Neural crest cell (in vitro differentiated cells): ENCODE measurements at places on chromosomes 13 and 19. TPM values are rescaled to one million over a fixed set of nuclear protein-coding genes. Genes with fewer than 3 reads are reported as not detected.

DNA sequence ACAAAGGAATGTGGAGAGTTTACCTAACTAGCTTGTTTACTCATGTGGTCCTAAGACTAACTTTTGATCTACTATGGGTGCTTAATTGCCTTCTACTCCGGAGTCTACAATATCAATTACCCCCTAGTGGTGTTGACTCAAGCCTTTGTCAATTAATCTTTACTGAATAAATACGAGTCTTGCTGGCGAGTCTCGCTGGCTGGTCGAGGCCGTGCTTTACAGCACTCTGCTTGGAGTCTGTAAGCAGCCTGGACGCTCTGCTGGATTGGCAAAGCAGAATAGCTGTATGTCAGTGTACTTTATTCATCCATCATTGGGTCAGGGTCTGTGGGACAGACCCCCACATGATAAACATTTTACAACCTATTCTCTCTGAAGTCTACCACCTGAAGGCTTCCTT, 9.9 kb upstream of the SPART start:
- H3K4me1 ChIP-seq, result no peaks in the 10 kb centered on the region
- H3K36me3 ChIP-seq, result no peaks in the 10 kb centered on the region
- no peak for DNase-seq
- no peak overlapping the region for H3K4me3 ChIP-seq
- no peak overlapping the region for H3K27ac ChIP-seq

DNA sequence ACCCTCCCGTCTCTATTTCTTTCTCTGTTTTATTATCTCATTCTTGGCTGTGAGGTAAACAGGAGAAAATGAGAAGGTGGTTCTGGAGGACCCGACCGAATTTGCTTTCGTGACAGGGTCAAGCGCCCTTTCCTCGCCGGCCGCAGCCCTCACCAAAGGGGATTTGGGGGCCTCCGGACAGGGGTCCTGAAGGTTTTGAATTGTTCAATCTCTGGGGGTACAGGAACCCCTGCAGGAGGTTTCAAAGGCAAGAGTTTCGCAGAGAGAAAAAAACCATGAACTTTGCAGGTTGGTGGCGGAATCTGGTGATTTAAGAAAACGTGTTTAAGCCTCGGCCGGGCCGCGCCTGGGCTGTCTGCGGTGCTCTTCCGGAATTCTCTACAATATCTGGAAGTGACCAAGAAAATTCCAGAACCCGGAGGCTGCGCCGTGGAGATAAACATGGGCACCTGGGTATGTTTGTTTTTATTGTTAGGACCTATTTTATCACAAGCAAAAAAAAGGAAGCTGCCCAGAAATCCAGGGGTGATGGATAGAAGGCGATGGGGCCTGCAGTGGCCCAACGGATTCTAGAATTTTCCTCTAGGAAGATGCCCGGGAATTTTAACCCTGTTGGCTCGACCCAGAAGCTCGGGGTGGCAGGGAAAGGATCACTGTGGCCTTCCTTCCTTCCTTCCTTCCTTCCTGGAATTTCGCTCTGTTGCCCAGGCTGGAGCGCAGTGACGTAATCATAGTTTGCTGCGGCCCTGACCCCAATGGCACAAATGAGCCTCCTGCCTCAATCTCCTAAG, 14.2 kb upstream of the PTBP1 start:
- no peak overlapping the region for H3K4me3 ChIP-seq
- H3K36me3 ChIP-seq, result no peaks in the 10 kb centered on the region
- H3K27me3 ChIP-seq, result peaks cover 10% of the 10 kb centered on the region

CLEC11A gene
- 7.6 and 7.9 TPM in 2 replicates for total RNA-seq

ZNF880 gene
- 9.7 and 10.0 TPM in 2 replicates for total RNA-seq

MAB21L1 gene
- total RNA-seq, result 0.14 and 0.21 TPM in 2 replicates

DNA sequence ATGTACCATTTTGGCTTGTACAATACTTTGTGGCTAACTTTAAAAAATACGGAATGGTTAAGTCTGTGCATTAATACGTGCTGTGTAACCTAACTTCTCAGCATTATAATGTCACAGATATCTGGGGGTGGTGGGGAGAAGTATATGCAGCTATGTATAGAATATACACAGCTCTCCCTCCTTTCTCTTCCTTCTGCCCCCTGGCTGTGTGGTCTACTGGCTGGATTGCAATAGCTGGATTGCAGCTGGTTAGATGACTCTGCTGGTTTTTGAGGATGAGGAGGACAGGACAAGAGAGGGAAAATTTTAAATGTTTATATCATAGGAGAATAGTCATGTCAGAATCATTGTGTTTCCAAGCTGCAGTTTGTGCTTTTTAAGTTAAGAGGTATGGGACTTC, 9.7 kb downstream of the RNASEH2B start:
- H3K27ac ChIP-seq, result no peak overlapping the region
- peaks cover 31% of the 10 kb centered on the region for H3K4me1 ChIP-seq
- H3K36me3 ChIP-seq, result peaks cover 33% of the 10 kb centered on the region
- H3K27me3 ChIP-seq, result no peaks in the 10 kb centered on the region
- no peak for DNase-seq

TUBA3C gene
- total RNA-seq, result not detected in 2 replicates

KLK10 gene
- total RNA-seq, result not detected in 2 replicates

DNA sequence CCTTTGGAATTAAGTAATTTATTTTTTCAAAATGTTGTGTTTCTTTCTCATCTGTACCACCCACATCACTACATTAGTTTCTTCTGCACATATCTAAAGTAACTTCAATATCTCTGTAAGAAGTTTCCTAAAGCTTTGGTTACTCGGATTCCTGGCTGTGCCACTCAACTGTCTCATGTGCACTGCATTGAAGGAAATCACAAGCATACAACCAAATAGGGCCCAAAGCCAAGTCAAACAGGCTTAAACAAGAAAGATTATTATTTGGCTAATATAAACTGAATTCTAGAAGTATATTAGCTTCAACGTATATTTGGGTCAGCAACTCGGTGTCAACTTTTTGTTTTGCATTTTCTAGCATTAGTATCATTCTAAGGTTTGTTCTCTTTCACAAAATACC, 1647.6 kb upstream of the SPRY2 start:
- peaks cover 5% of the 10 kb centered on the region for H3K4me1 ChIP-seq
- H3K36me3 ChIP-seq, result no peaks in the 10 kb centered on the region
- no peak overlapping the region for H3K27ac ChIP-seq
- no peak for DNase-seq

DNA sequence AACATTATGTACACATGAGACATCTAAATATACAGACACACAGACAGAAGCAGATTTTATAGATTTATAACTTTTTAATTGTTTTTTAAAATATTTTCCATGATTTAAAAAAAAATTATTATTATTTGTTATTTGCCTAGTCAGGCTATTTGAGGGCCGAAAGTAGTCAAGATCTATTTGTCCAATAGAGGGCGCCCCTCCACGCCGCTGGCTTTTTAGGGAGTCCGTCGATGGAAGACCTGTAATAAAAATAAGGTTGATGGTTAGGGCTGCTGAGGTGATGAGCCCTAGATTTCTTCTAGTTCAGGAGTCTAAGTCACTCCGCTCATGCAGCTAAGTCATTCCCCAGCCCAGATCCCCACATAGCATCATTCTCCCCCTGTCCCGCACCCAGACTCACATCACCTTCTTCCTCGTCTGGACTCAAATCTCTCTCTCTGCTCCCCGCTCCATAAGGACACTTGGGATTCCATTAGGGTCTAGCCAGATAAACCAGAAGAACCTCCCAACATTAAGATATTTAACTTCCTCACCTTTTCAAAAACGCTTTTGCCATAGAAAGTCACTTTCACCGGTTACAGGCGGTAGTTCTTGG, 33.9 kb upstream of the CEACAM21 start:
- no peaks in the 10 kb centered on the region for H3K36me3 ChIP-seq
- peaks cover 5% of the 10 kb centered on the region for H3K4me1 ChIP-seq
- H3K27ac ChIP-seq, result no peak overlapping the region
- H3K4me3 ChIP-seq, result no peak overlapping the region

DNA sequence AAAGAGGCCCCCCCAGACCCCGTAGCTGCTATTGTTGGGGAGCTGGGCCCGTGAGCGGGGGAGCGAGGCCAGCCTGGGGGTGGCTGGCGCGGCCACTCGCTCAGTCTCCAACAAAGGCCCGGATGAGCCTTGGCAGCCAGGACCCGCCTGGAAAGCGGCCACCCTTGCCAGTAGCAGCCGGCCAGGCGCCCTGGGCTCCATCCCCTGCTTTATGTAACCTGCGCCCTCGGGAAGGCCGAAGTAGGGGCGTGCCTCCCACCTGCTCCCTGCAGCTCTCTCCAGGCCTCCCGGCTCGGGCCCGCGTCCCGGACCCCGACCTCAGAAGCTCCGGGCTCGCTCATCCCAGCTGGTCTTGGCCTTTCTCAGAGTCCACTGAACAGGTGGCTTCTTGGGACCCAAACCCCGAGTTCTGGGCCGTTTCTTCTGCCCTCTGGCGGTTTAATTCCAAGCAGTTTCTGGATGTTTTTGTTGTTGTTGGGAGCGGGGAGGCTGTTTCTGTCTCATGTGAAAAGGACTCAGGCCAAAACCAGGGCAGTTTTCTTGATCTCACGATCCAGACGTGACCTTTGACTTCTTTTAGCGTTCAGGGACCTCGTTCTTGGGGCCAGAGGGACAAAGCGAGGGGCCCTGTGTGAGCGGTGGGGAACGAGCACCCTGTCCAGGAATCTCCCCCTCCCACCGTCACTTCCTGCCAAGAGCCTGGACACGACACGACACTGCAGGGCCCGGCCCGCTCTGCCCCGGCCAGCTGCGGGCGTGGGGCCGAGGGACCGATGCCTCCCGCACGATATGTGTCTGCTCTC, 1.2 kb downstream of the CDC34 start:
- peak overlapping the region; percentile 46 for H3K27ac ChIP-seq
- peaks cover 10% of the 10 kb centered on the region for H3K4me1 ChIP-seq
- peak overlapping the region; percentile 91 for H3K4me3 ChIP-seq
- DNase-seq, result peak; percentile 57
- H3K36me3 ChIP-seq, result no peaks in the 10 kb centered on the region

DNA sequence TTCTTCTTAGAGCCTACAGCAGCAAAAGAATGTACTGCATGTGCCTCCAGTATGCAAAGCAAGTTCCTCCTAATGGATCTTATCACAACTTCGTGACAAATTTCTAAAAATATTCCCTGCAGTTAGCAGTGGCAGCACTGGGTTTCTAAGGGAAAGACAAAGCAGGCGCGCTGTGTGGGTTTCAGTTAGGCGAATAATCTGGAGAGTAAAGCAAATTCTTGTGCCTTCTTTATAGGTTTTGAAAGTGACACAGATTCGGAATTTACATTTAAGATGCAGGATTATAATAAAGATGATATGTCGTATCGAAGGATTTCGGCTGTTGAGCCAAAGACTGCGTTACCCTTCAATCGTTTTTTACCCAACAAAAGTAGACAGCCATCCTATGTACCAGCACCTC, 167.9 kb downstream of the LMO7 start:
- H3K27me3 ChIP-seq, result no peaks in the 10 kb centered on the region
- no peak overlapping the region for H3K27ac ChIP-seq
- DNase-seq, result no peak
- peaks cover 5% of the 10 kb centered on the region for H3K4me1 ChIP-seq

DNA sequence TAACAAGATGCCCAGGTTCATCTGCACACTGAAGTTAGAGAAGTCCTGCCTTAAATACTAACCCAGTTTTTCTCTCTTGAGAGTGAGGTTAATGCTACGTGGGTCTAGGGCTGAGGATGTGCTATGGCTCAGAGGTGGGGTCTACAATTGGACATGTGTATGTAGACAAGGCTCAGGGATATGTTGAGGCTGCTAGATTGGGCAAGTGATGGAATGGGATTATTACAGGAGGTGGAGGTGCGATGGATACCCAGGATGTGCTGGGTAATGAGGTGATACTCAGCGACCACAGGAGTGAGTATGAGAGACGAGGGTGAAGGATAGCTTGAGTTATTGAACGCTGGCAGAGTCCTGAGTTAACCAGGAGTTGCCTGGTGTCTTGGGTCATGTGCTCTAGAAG, 38.1 kb downstream of the PPP2R1A start:
- no peak overlapping the region for H3K4me3 ChIP-seq
- no peaks in the 10 kb centered on the region for H3K4me1 ChIP-seq
- DNase-seq, result no peak
- H3K27me3 ChIP-seq, result no peaks in the 10 kb centered on the region

DLL3 gene
- 17.9 and 22.3 TPM in 2 replicates for total RNA-seq

GRCh38 chr19:9847087-9847671, 12.1 kb downstream of the PIN1 start:
- no peak overlapping the region for H3K4me3 ChIP-seq
- peaks cover 5% of the 10 kb centered on the region for H3K36me3 ChIP-seq
- no peak overlapping the region for H3K27ac ChIP-seq
- H3K4me1 ChIP-seq, result no peaks in the 10 kb centered on the region

GRCh38 chr13:21971662-21972621, 301.1 kb downstream of the FGF9 start:
- no peak for DNase-seq
- H3K36me3 ChIP-seq, result no peaks in the 10 kb centered on the region
- H3K27ac ChIP-seq, result peak overlapping the region; percentile 35
- no peaks in the 10 kb centered on the region for H3K4me1 ChIP-seq
- no peaks in the 10 kb centered on the region for H3K27me3 ChIP-seq

- H3K4me1 ChIP-seq, result no peaks in the 10 kb centered on the region
- no peaks in the 10 kb centered on the region for H3K36me3 ChIP-seq
- no peak overlapping the region for H3K4me3 ChIP-seq
- H3K27me3 ChIP-seq, result no peaks in the 10 kb centered on the region
- DNase-seq, result no peak
- H3K27ac ChIP-seq, result no peak overlapping the region
These were observed 615.5 kb downstream of the FGF9 start for GRCh38 chr13:22286338-22286737.

DNA sequence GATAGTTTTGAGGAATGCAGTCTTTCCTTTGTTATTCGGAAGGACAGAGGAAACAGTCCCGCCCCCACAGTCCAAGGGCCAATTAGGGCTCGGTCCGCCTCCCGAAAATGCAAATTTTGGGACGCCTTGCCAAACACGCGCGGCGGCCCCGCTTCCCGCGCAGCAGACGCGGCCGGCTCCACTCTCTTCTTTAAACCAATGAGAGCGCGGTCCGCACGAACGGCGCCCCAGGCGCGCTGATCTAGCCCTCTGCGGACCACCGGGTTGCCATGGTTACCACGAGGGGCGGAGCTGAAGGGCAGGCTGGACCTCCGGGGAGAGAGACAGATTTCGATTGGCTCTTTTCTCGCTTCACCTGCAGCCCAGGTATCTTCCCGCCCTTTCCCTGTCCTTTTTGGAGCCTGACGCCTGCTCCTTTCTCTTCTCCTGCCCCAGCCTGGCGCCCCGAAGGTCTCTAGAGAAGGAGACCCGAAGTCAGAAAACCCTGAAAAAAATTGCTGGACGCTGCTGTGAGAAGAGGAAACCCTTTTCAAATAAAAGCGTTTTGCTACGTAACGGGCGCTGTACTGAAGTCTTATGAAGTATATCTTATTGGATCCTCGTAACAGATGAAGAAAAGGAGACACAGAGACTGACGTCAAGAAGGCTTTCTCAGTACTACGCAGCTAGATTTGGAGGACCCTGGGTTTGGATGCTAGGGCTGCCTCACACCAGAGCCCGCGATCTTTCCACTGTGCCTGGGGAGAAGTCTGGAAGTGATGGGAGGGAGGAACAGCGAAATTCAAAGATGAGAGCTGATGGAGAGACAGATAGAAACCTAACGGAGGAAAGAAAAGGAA, 2.0 kb downstream of the PTH2 start:
- H3K36me3 ChIP-seq, result no peaks in the 10 kb centered on the region
- H3K27me3 ChIP-seq, result peaks cover 97% of the 10 kb centered on the region
- peak; percentile 76 for DNase-seq
- H3K27ac ChIP-seq, result no peak overlapping the region
- no peak overlapping the region for H3K4me3 ChIP-seq
- H3K4me1 ChIP-seq, result peaks cover 21% of the 10 kb centered on the region

- H3K27me3 ChIP-seq, result no peaks in the 10 kb centered on the region
- H3K4me1 ChIP-seq, result peaks cover 9% of the 10 kb centered on the region
- no peak for DNase-seq
- no peak overlapping the region for H3K27ac ChIP-seq
- H3K36me3 ChIP-seq, result no peaks in the 10 kb centered on the region
These were observed 48.6 kb upstream of the UBE2L5 start for GRCh38 chr13:30373727-30374126.

- peaks cover 8% of the 10 kb centered on the region for H3K36me3 ChIP-seq
- H3K27me3 ChIP-seq, result no peaks in the 10 kb centered on the region
- no peaks in the 10 kb centered on the region for H3K4me1 ChIP-seq
- no peak overlapping the region for H3K27ac ChIP-seq
- DNase-seq, result no peak
These were observed 7.9 kb downstream of the TUBA3C start for GRCh38 chr13:19173752-19174151.
